Stimulated activated CD8-positive, alpha-beta memory T cell treated with anti-CD3 and anti-CD28 coated beads, Interleukin-4, amount 100 ng/mL, for 4 hours (primary cell): ENCODE measurements at places on chromosomes 1 and 21.

- no peak for DNase-seq
Measured at GRCh38 chr1:202106340-202107254, 16.1 kb upstream of the GPR37L1 start.

- no peak for DNase-seq
Measured at GRCh38 chr1:42889264-42889663, 42.9 kb downstream of the ZNF691 start.

DNA sequence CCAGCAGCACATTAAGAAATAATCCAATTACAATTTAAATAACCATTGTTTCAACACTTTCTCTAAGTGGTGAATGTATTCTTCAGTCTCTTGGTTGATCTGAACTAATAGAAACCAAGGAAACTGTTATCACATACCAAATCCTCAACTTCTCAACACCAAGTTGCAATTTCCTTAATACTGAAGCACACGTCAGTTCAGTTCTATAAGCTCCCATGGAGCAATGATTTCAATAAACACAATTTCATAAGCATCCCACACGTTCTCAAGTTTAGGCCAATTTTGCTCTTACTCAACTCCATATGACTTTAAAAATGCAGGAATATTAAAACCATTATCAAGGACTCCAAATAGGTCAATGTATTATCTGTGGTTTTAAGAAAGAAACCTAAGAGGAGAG, 5.8 kb upstream of the ERG start:
- no peak for DNase-seq

GRCh38 chr1:169949139-169949538, 55.4 kb upstream of the SCYL3 start:
- DNase-seq: no peak

DNA sequence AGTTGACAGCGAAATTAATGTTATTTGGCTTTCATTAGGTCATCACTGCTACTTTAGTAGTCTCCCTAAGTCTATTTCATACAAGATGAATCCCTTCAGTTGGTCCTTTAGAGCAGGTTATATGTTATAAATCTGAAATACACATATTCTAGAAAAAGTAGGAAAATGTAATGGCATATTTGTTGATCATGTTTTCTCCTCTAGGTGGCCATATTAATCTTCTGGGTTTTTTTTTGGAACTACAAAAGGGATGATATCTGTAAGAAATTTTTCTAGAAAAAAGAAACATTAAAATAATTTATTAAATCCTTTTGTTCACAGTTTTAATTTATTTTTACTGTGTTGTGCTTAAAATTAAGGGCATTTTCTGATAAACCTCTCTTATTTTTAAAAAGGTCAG, 87.9 kb downstream of the SYT14 start:
- no peak for DNase-seq

- no peak for DNase-seq
Measured at GRCh38 chr1:47725992-47726855, 271.0 kb downstream of the TRABD2B start.

DNA sequence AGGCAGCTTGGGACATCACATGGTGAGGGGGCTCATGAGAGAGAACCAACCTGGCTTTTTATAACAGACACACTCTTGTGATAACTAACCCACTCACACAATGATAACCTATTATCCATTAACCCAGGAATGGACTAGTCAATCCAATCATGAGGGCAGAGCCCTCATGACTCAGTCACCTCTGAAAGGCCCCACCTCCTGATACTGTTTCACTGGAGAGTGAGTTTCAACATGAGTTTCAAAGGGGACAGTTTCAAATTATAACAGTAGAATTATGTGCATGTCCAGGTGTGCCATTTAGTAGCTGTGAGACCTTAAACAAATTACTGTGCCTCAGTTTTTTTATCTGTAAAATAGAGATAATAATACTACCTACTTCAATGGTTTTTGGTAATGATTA, 47.6 kb upstream of the PPP2R5A start:
- DNase-seq: no peak
